ENCODE measurements at places on chromosomes 7 and 10.

- no peak for DNase-seq
Observed at GRCh38 chr7:97001656-97002554, 3.4 kb upstream of the DLX6 start.

- no peak for DNase-seq
Observed at GRCh38 chr10:69878951-69879350, 77.2 kb downstream of the COL13A1 start.

DNA sequence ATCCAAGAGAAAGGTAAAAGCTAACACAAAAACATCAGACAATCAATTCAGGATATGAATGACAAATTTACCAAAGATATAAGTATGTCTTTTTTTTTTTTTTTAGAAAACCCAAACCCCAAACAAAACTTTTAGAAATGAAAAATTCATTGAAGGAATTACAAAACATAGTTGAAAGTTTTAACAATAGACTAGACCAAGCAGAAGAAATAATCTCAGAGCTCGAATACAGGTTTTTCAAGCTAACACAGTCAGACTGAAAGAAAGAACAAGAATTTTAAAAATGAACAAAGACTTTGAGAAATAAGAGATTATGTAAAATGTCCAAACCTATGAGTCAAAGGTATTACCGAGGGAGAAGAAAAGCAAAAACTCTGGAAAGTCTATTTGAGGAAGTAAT is 198.3 kb upstream of the SLC26A5 start:
- DNase-seq: no peak

- DNase-seq: no peak
Observed at GRCh38 chr7:116135306-116135705, 75.0 kb upstream of the TES start.

GRCh38 chr7:45601094-45601493 is 26.9 kb downstream of the ADCY1 start:
- no peak for DNase-seq

- DNase-seq: no peak
Observed at GRCh38 chr7:31234836-31235605, 105.5 kb downstream of the NEUROD6 start.

DNA sequence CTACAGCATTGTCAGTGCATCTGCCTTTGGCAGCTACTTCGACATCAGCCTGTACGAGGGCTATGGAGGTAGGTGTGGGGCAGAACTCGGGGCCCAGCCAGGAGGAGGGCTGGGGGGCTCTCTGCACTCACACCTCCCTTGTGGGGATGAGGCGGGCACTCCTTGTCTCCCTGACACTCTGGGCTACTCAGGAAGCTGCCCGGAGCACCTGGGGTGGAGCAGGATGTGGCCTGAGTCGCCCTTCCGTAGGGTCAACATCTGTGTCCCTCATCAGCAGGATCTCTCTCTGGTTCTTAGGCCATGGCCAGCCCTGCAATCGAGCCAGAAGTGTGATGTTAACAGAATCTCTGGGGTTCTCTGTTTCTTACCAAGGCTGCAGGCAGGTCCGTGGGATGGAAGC is 40.2 kb downstream of the C10orf105 start:
- DNase-seq: no peak

GRCh38 chr10:99927721-99928280 is 81.9 kb downstream of the DNMBP start:
- DNase-seq: no peak

GRCh38 chr10:84762754-84763394 is 434.5 kb downstream of the CCSER2 start:
- no peak for DNase-seq

DNA sequence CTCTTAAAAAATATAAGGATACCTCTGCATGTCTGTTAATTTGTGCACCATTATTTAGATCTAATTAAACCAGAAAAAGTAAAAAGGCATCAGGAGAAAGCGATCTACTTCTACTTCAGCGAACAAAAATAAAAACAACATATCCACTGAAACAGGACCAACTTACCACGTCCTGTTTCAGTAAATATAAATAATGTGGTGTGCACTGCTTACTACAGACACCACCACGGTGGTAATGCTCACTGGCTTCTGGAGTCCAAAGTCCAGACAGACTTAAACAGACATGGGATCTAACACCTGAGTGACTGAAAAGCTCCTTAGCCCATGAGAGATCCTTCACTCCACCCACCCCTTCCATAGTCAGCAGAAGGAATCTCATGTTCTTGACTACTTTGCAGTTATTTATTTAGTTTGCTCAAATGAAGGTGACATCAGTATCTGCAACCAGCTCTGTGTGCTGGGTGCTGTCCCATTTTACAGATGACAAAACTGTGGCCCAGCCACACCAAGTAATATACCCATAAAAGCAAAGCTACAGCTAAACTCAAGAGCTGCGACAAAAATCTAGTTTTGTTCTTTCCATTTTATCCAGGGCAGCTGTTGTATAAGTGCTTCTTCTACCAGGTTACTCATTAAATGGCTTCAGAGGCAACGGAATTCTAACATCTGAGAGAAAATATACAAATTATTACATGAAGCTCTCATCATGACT is 62.1 kb upstream of the NCAPG2 start:
- DNase-seq: no peak

DNA sequence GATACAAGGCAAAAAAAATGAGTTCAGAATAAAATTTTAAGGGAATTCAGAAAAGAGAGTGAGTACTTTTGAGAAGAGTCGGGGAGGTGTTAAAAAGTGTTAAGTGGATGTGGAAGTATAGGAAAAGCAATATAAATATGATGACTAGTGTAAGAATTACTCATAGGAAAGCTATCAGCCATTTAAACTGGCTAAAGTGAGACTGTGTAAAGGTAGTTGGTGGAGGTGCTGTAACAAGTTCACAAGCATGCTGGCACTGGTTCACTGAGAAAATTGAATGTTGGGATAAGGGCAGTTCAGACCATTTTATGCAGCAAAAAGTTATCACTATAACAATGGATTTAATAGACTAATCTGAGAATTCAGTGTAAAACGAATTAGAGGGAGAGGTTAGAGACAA is 179.0 kb upstream of the DKK1 start:
- DNase-seq: no peak

DNA sequence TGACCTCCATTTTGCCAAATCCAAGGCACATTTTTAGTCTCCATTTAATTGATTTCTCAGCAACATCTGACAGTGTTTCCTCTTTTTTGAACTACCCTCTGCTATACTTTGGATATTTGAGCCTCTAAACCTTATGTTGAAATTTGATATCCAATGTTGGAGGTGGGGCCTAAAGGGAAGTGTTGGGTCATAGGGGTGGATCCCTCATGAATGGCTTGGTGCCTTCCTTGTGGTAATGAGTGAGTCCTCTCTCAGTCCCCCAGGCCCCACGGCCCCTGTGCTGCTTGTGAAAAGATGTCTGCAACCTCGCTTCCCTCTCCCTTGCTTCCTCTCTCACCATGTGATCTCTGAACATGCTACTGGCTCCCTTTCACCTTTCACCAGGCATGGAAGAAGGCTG is 96.8 kb upstream of the DGKB start:
- no peak for DNase-seq

- DNase-seq: no peak
Observed at GRCh38 chr10:95171336-95171735, 22.7 kb upstream of the ACSM6 start.

DNA sequence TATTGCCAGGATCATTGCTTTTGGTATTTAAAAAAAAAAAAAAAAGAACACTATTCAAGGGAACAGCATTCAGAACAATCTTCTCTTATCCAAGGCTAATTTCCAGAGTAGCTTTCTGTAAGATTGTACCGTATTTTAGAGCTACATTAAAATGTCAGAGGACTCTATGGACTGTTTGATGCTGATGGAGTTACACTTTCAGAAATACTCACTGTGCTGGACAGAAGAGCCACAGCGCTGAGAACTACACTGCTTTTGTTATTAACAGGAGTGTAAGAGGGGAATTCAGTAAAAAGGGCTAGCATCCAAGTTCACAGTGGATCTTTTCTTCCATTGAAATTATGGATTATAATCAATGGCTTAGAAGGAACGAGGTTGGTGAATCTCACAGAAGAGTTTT is 247.7 kb downstream of the AHR start:
- no peak for DNase-seq

DNA sequence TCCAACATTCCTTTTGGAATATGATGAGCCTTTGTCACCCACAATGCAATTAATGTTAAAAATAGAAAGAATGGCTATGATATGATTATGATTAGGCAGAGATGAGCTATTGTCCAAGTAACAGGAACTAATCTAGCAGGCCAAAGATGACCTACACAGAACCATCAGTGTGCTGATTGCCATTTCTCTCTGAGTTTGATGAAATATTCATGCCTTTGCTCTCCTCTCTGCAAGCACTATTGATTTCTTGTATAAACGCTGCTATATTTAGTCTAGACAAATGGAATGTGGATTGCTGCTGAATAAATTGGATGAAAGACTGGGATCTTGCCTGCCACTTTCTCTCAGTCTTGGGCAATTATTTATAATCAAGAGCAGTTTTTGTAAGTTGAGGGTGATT is 85.4 kb downstream of the HDAC9 start:
- no peak for DNase-seq

DNA sequence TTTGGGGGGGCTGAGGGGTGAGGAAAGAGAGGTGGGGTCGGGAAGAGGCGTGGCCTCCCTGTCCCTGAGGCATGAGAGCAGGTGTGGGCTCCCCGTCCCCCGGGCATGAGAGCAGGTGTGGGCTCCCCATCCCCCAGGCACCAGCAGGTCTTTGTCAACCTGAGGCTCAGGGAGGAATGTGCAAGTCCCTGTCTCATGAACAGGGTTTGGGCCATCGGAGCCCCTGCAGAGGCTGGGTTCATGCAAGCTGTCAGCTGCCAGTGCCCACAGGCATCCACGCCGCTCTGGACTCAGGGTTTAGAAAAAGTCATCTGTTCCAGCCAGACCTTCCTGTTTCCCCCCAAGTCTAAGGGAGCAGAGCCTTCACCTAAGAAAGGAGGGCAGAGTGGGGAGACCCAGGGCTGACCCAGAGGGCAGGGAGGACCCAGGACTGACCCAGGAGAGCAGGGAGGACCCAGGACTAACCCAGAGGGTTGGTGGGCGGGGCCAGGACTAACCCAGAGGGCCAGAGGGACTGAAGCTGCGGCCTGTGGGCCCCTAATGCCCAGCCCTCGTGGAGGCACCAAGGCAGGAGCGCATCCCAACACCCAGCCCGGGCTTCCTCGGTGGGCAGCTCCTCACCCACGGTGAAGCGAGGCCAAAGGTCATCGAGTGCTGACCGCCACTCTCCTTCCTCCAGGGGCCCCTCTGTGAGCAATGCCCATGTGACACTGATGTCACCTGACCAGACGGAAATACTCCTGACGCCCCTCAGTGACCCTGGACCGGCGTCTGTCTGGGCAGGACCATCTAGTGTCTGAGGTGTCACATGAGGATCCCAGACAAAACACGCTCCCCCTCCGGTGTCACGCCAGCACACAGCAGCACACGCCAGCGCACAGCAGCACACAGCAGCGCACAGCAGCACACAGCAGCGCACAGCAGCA is 28.9 kb upstream of the GPR146 start:
- no peak for DNase-seq

- DNase-seq: no peak
Observed at GRCh38 chr7:102992509-102992937, 79.7 kb downstream of the LRRC17 start.

- DNase-seq: no peak
Observed at GRCh38 chr7:128937647-128938543, at the start of gene IRF5. Gene IRF5 (plus strand): TSS chr7:128937927. CDS start chr7:128942082, 4,155 bp downstream.

GRCh38 chr10:38038107-38038931 is 27.8 kb downstream of the ZNF33A start:
- no peak for DNase-seq

DNA sequence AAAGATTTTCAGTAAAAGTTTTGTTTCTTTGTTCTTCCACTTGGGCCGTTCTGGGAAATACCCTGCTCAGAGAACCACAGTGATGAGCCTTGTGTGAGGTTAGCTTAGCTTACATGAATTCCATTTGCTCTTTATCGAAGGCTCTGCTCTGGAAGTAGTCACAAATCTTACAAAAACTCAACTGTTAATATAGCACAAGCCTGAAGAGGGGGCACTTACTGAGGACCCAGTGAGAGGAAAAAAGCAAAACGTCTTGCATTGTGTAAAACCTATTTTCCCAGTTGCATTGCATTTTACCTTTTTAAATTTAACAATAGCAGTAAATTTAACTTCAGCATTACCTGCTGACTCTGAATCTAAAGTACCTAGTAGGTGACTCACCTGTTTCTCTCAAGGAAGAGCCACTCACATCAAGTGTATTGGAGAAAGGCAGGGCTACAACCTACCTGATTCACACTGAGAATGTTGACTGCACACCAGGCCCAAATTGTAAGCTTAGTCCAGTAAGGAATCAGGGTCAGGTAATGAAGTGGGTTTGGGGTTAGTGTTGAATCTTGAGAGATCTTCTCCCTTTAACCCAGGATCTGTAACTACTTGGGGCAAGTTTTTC is 42.3 kb downstream of the PPP1R17 start:
- no peak for DNase-seq

GRCh38 chr7:30926313-30926712 is 14.7 kb downstream of the AQP1 start:
- no peak for DNase-seq

- no peak for DNase-seq
Observed at GRCh38 chr7:127948930-127949329, 82.3 kb downstream of the LRRC4 start.

- DNase-seq: no peak
Observed at GRCh38 chr7:28018856-28019465, 161.6 kb downstream of the JAZF1 start.

GRCh38 chr7:78924581-78924980 is 528.9 kb downstream of the MAGI2 start:
- DNase-seq: no peak

DNA sequence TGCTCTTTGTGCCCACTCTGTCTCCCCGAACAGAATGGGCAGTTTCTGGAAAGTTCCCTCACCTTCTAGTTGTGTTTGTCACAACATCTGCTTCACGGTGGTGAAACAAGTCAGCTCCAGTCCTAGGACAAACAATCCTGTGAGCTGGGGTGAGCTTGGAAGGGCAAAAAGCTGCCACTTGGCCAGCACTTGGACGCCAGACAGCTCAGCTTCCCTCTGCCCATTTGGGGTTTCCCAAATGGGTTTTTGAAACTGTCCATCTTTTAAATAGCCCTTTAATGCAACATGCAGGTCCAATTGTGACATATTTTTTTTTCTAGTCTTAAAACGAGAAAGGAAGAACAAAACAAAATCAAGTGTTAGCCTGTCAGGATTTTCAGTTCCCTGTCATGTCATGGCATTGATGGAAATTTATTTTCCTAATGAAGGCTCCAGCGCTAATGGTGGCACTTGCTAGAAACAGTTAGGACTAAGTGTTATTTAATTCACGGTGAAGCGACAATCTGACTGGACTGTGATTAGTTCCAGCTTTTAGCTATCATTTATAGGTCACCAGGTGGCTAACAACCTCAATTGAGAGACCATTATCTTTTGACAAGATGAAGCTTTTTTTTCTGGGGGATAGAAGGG is 181.7 kb downstream of the MYOF start:
- no peak for DNase-seq

DNA sequence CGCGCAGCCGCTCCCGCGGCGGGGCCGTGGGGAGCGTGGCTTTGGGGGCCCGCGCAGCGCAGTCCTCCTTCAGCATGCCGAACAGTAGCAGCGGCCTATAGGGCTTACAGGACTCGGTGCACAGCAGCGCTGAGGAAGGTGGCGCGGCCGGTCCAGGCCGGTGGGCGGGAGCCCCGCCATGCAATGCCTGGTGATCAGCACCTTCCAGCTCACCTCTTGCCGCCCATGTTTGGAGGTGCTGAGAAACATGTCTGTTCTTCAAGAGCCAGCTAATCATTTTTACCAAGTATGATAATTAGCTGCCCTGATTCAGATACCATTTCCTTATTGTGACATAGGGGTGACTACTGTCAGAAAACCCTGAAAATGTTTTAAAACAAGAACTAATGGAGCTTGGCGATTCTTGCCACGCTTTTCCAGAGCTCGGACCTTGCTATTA is 33.5 kb upstream of the SFTPD start:
- no peak for DNase-seq
